ENCODE measurements at places on chromosomes 1 and 21.

- DNase-seq, result no peak
These were observed 33.5 kb downstream of the LAMC2 start for GRCh38 chr1:183219616-183220009.

DNA sequence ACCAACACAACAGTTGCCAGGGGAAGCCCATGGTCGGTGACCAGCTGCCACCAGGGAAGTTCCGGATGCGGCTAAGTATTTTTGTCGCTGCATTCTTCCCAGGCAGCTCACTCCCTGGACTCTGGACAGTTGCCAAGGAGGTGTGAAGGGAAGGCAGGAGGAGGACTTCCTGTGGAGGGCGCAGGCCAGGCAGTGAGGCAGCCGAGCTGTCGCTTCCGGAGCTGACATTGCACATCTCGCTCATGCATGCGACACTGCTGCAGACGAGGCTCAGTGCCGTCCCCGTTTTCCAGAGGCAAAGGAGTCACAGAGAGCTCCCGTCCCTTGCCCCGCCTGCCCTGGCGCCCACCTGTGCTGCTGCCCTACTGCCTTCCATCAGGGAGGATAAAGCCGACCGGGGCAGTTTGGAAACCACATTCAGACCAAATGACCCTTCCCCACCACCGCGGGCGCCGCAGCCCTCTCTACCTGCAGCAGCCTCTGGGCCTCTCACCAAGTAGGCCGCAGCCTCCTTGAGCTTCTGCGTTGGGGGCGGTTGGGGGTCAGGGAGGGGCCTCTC, 81.4 kb downstream of the NENF start:
- DNase-seq, result no peak

GRCh38 chr1:225877580-225877979, 4.6 kb downstream of the TMEM63A start:
- no peak for DNase-seq

GRCh38 chr1:55690366-55690765, 475.2 kb upstream of the USP24 start:
- no peak for DNase-seq

- DNase-seq, result no peak
These were observed 54.1 kb downstream of the CHD5 start for GRCh38 chr1:6126028-6126427.

GRCh38 chr21:46119144-46119636, 21.3 kb downstream of the COL6A2 start:
- no peak for DNase-seq

DNA sequence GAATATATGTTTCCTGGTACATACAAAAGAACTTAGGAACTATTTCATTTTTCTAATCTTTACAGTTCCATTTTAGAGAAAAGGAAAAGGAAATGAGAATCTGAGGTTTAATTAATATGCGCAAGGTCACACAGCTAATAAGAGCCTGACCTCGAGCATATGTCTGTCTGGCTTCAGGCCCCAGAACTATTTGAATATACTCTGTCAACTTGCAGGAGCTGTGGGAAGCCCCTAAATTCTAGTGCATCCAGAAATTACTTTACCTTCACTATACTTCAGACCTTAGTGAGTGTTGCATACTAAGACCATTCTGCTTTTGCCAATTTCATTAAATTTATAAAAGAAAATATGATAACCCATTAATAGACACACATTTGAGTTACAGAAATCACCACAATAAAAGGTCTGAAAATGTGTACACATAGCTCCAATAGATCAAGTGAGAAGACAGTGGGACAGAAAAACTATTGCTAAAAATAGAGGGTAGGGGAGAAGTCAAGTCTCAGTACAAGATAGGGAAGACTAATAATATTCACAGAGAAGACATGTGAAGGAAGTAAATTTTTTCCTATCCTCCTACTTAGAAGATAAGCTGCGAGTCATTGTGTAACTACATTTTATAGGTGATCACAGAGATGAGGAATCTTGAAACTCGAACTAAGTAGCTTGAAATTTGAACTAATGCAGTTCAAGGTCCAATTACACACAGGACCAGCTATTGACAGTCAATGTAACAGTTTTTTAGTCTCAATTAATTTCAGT, 3.8 kb downstream of the RGS13 start:
- no peak for DNase-seq

DNA sequence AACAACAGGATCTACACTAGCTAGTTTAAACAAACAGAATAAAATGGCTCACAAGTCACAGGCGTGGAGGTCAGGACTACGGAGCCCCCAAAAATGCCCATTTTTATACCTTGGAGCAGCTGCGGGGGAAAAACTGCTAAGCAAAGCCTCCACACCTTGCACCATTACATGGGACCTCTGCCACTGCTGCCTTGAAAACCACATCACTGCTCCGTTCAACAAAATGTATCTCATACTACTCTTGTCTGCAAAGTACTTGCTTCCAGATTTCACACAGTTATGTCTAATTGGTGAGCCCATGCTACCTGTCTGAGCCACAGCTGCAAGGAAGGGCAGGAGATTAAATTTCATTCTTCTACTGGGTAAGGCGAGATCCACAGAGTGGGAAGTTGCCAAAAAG, 24.4 kb downstream of the MRPL39 start:
- DNase-seq, result no peak

- no peak for DNase-seq
These were observed 1.7 kb downstream of the CLDN14 start for GRCh38 chr21:36478207-36478701.

Data from effector memory CD8-positive, alpha-beta T cell (primary cell).